AG08396 (cell line): ENCODE measurements at places on chromosomes 3 and 15.

- no peak for DNase-seq
Observed at GRCh38 chr3:168977716-168978374, 685.7 kb downstream of the MECOM start.

DNA sequence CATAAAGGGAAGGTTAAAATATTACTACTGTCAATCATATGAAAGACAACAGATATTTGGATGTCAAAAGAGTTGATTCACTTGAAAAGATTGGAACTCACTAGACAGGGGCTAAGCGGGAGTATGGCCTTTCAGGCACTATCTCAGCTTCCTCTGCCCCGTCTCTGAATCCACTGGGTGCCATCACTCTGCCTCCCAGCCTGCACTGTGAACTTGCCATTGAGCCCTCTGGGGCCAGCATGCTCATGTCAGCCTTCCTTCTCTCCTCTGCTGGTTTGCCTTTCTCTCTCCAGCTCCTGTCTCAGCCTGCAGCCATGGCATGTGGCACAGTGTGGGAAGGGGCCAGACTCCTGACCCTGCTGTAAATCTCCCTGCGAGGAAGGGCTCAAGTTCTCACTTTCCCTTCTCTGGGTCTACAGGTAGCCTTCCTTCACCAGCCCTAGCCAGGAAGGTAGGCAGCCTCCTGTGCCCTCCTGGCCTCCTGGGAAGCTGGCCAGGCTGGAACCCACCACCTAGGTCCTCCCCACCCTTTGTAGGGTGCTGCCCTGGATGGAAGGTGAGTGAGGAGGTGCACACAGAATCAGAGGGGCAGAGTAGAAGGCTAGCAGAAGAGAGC, 54.0 kb upstream of the SLCO2A1 start:
- DNase-seq = no peak

- DNase-seq = no peak
Observed at GRCh38 chr3:171226794-171227193, 200.3 kb upstream of the SLC2A2 start.

DNA sequence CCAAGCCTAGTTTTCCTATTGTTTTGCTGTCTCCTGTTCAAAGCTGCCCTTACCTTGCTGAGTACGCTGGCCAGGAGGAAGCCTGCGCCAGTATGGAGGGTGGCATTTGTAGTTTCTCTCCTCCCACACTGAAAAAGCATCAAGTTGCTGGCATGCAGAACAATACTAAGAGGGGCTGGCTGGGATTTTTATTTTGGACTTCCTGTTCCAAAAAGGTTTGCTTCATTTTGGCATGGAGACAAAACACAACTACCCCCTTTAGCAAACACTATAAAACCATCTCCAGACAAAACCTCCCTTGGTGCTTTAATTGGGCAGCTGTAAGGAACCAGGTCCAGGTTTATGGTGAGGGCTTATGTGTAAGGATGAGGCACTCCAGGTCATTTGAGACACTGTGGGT, 457.6 kb downstream of the PDCD6IP start:
- DNase-seq = no peak

DNA sequence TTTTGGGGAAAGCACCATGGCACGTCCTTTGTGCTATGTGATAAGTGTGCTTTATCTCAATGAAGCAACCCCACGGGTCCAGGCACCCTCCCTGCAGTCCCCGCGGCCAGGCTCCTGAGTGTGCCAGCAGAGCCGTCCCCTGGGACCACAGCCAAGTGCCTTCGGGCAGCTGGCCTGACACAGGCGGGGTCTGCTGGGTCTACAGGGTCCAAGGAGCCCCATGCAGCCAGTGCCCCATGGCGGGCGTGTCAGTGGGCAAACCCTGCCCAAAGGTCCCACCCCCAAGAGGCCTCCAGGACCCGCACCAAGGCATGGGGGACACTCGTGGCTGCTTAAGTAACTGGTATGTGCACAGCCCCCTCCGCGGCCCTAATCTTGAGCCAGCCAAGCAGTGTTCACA, 35.3 kb downstream of the KLHL25 start:
- no peak for DNase-seq

- DNase-seq = no peak
Observed at GRCh38 chr3:148816981-148817525, 10.6 kb upstream of the CPB1 start.

DNA sequence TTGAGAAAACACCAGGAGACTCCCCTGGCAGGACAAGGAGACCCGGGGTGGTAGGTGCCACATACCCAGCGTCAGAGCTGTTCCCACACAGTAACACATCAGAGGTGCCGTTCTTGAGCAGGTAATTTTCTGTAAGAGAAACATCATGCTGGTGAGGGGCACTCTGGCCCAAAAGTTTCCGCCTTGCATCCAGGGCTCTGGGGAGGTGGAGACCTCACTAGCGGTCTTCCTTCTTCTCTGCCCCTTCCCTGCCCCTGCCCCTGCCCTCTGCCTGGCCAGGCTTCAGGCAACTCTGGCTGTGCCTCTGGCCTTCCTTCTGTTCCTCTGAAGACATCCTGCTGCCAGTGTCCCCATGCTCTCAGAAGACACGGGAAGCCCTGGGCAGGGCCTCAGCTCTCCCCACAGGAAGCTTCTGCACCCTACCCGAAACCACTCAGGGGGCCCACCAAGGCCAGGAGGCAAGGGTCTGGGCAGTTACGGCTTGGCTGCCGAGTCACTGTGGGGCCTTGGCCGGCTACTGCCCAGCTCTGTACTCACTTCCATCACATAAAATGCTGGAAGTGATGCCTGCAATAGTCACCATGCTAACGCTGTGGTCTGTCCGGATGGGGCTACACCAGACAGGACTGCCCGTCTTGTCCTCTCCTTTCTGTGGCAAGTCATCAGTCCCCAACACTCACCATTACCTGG, 41.3 kb downstream of the SCN5A start:
- DNase-seq = no peak

DNA sequence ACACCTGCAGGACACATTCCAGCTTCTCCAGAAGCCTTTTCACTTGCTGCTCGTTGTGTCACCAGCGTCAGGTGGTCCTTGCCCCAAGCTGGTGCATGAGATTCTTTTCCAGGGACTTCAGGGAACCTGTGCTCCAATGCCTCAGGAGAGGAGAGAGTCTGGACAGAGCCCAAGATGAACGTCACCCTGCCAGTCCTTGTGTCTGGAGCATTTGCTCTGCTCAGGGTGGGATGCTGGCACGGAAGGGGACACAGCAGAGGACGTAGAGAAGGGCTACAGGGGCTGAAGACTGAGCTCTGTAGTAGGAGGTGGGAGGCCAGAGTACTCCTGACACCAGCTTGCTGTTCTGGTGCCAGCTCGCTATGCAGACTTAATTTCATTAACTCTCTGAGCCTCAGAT, 262.1 kb downstream of the XXYLT1 start:
- DNase-seq = no peak

GRCh38 chr3:126311338-126311978, 45.8 kb downstream of the KLF15 start:
- no peak for DNase-seq

- peak; percentile 43 for DNase-seq
Observed at GRCh38 chr3:31704591-31705179, 172.0 kb downstream of the STT3B start.

- DNase-seq = no peak
Observed at GRCh38 chr15:49044002-49044401, 2.2 kb downstream of the SECISBP2L start.
